ENCODE measurements at places on chromosomes 1 and 21. TPM values are rescaled to one million over a fixed set of nuclear protein-coding genes. Genes with fewer than 3 reads are reported as not detected.

Gene KANK4
- not detected for total RNA-seq

Gene GLIS1
- 0.39 TPM for total RNA-seq

Gene KDF1
- 23.0 TPM for total RNA-seq

Gene PRDM16
- 6.1 TPM for total RNA-seq

Gene RNU1-2
- 1,685 TPM for total RNA-seq

Gene AMY2A
- 0.42 TPM for total RNA-seq

Gene ANKRD35
- total RNA-seq: not detected

DNA sequence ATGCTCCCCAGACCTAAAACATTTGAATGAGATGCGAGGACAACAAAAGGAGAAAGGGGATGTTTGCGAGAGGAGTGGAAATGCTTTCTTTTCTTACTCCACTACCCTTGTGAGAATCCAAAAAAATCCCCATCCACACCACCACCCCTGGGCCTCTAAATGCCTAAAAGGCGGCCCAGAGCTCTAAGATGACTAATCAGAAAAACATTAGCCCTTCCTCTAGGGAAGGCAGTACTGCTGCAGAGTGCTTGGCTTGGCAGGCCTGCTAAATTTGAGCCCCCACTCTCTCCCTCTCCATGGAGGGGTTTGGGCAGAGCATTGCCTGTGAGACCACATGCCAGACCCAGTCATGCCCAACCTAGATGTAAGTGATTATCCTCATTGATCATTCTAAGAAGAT, 347.9 kb downstream of the USH2A start:
- no peak for DNase-seq

DNA sequence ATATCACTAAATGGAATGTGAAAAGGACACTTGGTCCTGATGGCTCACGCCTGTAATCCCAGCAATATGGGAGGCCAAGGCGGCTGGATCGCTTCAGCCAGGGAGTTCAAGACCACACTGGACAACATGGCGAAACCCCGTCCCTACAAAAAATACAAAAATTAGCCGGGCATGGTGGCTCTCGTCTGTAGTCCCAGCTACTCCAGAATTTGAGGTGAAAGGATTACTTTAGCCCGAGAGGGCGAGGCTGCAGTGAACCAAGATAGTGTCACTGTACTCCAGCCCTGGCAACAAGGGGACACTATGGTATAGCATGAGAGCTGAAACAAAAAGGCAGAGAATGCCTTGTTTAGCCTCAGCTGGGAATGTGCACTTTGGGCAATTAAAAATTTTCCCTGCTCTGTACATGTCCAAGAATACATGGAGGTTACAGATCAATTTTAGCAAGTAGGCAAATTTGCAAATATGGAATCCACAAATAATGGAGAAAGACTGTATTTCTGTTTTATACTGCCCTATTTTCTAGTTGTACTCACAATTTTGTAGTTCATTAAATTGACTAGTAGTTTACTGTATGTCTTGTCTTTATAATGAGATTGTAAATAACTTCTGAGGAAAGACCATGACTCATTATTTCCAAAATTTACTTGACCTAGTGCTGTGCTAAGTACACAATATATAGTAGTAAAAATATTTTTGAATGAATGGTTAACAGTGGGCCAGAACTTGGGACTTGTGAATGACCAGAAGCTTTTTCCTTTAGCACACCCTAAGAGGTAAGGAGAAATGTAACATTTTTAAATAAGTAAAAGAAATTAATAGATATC, 2.0 kb upstream of the ANGEL2 start:
- DNase-seq: no peak

DNA sequence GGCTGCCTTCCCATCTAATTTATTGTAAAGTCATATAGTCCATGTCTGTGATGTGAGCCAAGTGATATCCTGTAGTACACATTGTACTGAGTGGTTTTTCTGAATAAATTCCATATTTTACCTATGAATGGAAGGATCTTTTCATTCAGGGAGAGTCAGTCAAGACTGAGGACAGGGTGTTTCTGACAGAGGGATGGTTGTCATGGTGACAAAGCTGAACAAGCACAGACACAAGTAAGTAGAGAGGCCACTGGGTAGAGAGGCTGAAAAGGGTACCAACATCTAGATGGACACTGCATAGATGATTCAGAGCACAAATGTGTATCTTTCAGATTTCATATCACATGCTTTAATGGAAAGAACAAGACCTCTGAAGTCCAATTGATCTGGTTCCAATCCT, 22.6 kb upstream of the IL20 start:
- no peak for DNase-seq

- DNase-seq: no peak
Observed at GRCh38 chr1:11727119-11727518, 8.8 kb upstream of the AGTRAP start.

GRCh38 chr1:211580303-211580687, 1.3 kb upstream of the SLC30A1 start:
- no peak for DNase-seq

- no peak for DNase-seq
Observed at GRCh38 chr21:31869750-31870149, 3.1 kb upstream of the HUNK start.

DNA sequence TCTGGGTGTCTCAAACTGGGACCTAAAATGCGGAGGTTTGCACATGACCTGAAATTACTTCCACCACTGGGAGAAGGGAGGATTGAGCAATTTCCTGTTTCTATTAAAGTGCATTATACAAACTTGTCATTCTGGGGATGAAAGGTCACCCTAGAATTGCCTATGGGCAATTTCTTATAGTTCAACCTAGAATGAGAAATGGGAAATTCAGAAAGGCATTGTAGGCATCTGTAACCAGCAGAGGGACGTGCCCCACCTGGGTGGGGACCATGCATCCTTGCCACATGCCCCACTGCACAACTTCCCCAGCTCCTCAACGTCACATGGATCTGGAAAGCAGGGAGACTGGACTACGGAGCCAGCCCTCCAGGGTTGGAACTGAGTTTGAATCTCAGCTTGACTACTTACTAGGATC, 47.0 kb downstream of the MRPL39 start:
- DNase-seq: no peak

DNA sequence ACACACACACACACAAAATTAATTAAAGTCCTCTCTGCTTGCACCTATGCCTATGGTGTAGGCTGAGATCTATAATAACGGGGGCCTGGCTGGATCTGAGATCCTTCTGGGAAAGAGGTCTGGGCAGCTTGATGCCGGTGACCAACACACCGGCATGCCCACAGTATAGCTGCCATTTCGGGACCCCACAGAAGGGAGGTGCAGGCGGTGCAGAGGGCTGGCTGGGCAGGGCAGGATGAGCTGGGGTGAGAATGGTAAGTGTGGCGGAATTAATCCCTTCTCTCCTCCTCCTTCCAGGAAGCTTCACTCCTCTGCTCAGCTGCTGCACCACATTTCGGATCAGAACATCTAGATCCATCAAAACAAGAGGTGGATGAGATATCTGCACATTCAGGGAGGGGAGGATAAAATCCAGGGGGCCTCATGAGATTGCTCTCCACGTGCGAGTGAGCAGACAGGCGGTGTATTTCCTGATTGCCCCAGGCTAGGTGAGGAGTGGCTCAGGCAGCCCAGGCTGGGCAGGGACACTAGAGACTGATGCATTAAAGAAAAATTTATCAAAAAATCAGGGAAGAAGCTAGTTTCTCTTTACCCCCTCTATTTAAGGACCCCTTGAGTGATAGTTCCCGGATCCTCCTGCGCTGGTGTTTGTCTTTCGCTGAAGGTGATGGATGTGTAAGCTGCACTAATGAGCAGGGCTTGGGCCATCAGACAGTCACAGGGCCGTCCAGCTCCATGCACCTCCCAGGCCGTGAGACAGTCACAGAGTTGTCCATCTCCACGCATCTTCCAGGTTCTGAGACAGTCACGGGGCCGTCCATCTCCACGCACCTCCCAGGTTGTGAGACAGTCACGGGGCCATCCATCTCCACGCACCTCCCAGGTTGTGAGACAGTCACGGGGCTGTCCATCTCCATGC, 449.9 kb downstream of the PTPRU start:
- no peak for DNase-seq

- no peak for DNase-seq
Observed at GRCh38 chr1:108524676-108525075, 35.2 kb upstream of the EEIG2 start.

GRCh38 chr1:17122521-17123164, 3.4 kb upstream of the PADI2 start:
- DNase-seq: no peak

DNA sequence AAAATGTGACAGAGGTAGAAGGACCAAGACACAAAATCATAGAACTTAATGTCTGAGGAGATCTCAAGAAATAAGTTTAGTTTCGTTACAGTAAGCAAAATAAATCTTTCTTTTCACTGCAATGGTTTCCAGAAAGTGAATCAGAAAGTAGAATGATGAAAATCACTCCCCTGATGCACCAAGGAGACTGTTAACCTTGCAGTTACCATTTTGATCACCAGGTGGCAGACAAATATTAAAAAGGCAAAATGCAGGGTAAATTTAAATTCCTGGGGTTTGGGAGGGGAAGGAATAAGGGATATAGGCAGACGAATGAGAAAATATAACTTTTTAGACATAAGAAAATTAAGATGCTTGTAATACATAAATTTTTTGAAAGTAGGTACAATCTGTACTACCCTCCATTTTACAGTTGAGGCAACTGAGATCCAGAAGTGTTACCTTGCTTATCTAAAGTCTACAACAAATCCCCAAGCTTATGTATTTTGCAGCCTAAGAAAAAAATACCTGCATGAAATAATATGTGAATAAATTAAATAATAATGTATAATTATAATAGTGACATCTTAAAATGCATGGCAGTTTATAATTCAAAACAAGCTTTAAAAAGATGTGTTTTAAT, 253.2 kb downstream of the CRB1 start:
- peak; percentile 16 for DNase-seq

DNA sequence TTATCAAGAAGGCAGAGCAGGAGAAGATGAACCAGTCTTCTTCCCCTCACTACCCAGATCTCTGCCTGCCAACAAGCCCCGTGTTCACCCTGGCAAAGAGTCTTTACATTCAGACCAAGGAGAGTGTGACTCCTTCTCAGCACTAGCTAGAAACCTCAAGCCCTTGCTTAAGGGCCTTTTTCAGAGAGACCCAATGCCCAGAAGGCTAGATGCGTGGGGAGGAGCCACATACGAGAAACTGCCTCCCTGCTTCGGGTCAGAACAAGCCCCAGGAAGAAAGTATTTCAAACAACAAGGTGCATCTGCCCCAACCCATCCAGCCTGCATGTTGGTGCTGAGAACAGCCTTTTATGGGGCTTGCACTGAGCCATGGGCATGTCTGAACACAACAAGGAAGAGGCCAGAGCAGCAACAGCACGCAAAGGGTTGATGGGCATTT, 152.7 kb upstream of the CAMK1G start:
- DNase-seq: no peak

- DNase-seq: no peak
Observed at GRCh38 chr1:246724731-246725095, 504 bp downstream of the SCCPDH start.

GRCh38 chr21:36917471-36918158, 48.9 kb downstream of the HLCS start:
- no peak for DNase-seq

GRCh38 chr21:42851812-42852665, 27.3 kb downstream of the WDR4 start:
- no peak for DNase-seq

DNA sequence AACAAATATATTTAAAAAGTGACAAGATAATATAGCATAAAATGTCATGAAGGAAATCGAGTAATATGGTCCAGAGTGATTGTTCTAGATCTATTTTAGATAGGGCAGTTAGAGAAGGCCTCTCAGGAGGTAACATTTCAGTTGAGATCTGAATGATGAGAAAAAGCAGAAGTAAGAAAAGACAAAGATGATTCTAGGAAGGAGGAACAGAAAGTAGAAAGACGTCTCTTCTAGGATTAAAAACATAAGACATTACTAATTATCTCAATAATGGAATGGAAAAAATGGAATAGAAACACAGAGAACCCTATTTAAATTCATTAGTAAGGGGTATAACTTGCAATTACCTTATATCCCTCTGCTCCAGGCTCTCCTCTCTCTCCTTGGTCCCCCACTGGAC, 130.0 kb upstream of the ZNHIT6 start:
- no peak for DNase-seq

- DNase-seq: no peak
Observed at GRCh38 chr1:38006008-38006828, 904 bp upstream of the FHL3 start.

DNA sequence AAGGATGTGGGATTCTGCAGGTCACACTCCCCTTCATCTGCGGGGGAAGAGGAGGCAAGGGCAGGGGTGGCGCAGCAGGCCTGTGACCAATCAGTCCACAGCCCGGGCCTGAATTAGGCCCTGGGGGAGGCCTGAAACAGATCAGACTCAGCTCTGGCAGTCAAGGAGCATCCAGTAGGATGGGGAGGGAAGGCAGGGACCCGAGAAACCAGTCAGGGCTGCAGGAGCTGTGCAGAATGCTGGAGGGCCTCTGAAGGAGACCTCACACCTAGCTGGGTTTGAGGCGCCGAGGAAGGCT, 12.7 kb downstream of the TNNT2 start:
- no peak for DNase-seq

- no peak for DNase-seq
Observed at GRCh38 chr1:62952596-62952995, 168.7 kb downstream of the ATG4C start.

GRCh38 chr1:56409112-56409691, 170.2 kb downstream of the PLPP3 start:
- peak; percentile 47 for DNase-seq

DNA sequence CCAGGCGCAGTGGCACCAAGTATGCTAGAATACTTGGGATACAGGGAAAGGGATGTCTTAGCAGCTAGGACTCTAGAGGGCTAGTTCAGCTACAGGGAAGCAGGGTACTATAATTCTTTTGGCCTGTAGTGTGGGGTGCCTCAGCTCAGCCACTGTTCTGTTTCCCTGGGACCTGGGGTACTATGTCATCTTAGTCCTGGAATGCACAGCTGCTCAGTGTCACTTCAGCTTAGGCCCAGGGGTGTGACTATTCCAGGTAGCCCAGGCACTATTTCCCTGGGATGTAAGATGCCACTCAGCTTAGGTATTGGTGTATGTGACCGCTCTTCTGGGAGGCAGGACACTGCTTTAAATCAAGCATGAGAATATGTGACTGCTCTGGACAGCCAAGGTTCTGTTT, 34.1 kb downstream of the RGSL1 start:
- no peak for DNase-seq

All from HCT116 (cell line).